ENCODE measurements at places on chromosomes 7 and 10. TPM values are rescaled to one million over a fixed set of nuclear protein-coding genes. Genes with fewer than 3 reads are reported as not detected.

DNA sequence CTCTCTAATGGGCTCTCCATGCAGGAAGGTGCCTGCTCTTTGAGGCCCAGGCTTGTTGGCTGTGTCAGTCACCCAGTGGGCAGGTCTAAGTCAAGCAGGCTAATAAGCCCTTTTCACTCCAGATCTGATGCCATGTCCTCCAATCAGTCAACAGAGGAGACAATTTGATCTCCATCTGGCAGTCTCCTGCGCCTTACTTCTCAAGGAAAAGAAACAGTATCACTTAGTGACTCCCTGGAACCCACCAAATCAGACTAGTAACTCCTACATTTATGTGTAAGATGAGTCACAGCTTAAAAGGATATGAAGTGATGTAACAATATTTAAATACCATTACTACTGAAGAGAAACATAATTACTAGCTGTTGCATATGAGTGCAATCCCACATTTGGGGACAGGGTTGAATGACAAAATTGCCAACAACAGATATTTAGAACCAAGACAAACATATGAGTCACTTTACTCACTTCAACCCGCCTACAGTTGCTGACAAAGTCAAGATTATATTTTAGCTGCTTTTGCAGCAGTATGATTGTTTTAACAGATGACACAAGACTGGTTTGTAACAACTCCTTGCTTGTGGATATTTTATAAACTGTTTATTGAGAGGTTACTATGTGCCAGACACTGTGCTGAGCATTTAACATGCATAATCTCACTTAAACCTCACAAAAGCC lies 72.1 kb downstream of the USP6NL start:
- H3K4me1 ChIP-seq = no peaks in the 10 kb centered on the region
- no peaks in the 10 kb centered on the region for H3K36me3 ChIP-seq
- H3K27ac ChIP-seq = no peak overlapping the region
- H3K4me3 ChIP-seq = no peak overlapping the region
- no peaks in the 10 kb centered on the region for H3K27me3 ChIP-seq
- DNase-seq = no peak

DNA sequence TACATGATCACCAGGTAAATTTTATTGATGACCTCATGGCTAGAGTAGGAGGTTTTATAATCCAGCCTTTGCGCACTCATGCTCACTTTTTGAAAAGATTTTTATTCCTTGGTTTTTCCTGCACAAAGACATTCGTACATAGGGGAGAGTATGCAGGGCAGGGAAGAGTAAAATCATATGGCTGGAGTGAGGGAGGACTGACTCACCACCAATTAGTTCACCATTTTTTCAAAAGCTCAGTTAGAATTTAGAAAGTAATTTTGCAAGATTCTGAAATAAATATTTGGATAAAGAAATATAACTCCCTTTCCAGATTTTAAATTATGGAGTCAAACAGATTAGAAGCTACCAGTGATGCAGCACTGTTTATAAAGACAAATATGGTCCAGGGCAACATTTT lies 111.9 kb downstream of the SEMA3D start:
- H3K27ac ChIP-seq = no peak overlapping the region
- no peak overlapping the region for H3K4me3 ChIP-seq
- no peaks in the 10 kb centered on the region for H3K36me3 ChIP-seq
- no peaks in the 10 kb centered on the region for H3K4me1 ChIP-seq

- no peaks in the 10 kb centered on the region for H3K27me3 ChIP-seq
- H3K4me3 ChIP-seq = no peak overlapping the region
- no peaks in the 10 kb centered on the region for H3K36me3 ChIP-seq
Observed at GRCh38 chr10:123119081-123119480, 16.7 kb upstream of the HMX3 start.

DNA sequence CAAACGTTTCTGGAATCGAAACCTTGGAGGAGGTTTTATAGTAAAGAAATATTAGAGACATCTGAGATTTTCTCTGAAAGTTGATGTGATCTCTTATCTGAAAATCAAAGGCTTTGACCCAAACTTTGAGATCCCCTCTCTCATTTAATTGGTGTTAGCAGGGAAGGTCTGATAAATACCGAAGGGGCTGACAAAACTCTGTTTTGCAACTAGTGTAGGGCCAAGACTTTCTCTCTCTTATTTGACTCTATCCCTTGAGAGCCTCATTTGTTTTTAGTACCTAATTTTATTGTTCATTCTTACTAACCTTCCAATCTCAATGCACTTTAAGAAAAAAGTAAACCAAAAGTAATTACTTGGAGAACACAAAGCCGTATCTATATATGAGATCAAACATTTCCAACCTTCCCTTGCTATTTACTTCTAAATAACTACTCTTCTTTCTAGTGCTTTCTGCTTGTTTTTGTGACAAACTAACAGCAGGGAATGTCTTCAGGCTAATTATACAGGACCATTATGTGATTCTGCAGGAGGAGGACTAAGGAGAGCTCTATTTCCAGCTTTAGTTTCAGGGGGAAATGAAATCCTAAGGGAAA lies 33.4 kb upstream of the NPVF start:
- no peak for DNase-seq
- peaks cover 14% of the 10 kb centered on the region for H3K4me1 ChIP-seq
- H3K27me3 ChIP-seq = no peaks in the 10 kb centered on the region
- peak overlapping the region; percentile 18 for H3K4me3 ChIP-seq
- H3K36me3 ChIP-seq = no peaks in the 10 kb centered on the region

GRCh38 chr10:3292636-3293035 lies 120.1 kb upstream of the PITRM1 start:
- H3K36me3 ChIP-seq = no peaks in the 10 kb centered on the region
- no peaks in the 10 kb centered on the region for H3K27me3 ChIP-seq
- H3K4me3 ChIP-seq = no peak overlapping the region
- peaks cover 11% of the 10 kb centered on the region for H3K4me1 ChIP-seq
- H3K27ac ChIP-seq = peak overlapping the region; percentile 86

GRCh38 chr10:128576336-128576735 lies 450.1 kb upstream of the MKI67 start:
- DNase-seq = no peak
- H3K4me3 ChIP-seq = no peak overlapping the region
- H3K4me1 ChIP-seq = no peaks in the 10 kb centered on the region

- no peaks in the 10 kb centered on the region for H3K27me3 ChIP-seq
- H3K4me1 ChIP-seq = no peaks in the 10 kb centered on the region
- no peaks in the 10 kb centered on the region for H3K36me3 ChIP-seq
- H3K27ac ChIP-seq = no peak overlapping the region
- no peak overlapping the region for H3K4me3 ChIP-seq
- no peak for DNase-seq
Observed at GRCh38 chr7:49530481-49530880, 243.0 kb upstream of the VWC2 start.

GRCh38 chr10:43692051-43692825 lies 43.6 kb upstream of the ZNF32 start:
- no peaks in the 10 kb centered on the region for H3K36me3 ChIP-seq
- no peak for DNase-seq
- H3K27ac ChIP-seq = no peak overlapping the region
- peaks cover 40% of the 10 kb centered on the region for H3K4me1 ChIP-seq
- no peak overlapping the region for H3K4me3 ChIP-seq
- H3K27me3 ChIP-seq = no peaks in the 10 kb centered on the region

DNA sequence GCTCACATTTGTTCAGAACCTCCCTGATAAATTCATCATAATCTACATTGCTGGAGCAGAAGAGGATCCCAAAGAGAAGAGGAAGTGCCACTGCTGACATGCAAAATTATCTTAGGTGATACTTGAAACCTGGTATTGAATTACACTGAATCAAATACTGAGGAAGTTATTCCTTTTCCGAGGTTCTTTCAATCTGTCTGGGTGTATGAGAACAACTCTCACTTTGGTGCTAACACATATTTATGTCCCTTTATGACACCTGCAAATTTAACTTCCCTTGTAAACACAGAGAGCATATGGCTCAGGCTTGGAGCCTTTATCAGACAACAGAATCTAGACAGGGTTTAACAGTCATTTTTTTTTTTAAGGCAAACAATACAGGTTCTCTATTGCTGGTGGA lies 131.4 kb downstream of the SRPK2 start:
- no peaks in the 10 kb centered on the region for H3K36me3 ChIP-seq
- H3K27ac ChIP-seq = no peak overlapping the region
- H3K4me3 ChIP-seq = no peak overlapping the region
- no peaks in the 10 kb centered on the region for H3K27me3 ChIP-seq
- DNase-seq = no peak

- no peaks in the 10 kb centered on the region for H3K27me3 ChIP-seq
- no peaks in the 10 kb centered on the region for H3K36me3 ChIP-seq
- no peak for DNase-seq
- H3K4me1 ChIP-seq = no peaks in the 10 kb centered on the region
- H3K4me3 ChIP-seq = no peak overlapping the region
- H3K27ac ChIP-seq = no peak overlapping the region
Observed at GRCh38 chr10:31207636-31208035, 111.4 kb upstream of the ZEB1 start.

GRCh38 chr7:152871678-152872060 lies 112.1 kb downstream of the ACTR3B start:
- H3K4me1 ChIP-seq = no peaks in the 10 kb centered on the region
- H3K27me3 ChIP-seq = no peaks in the 10 kb centered on the region
- H3K27ac ChIP-seq = no peak overlapping the region
- no peaks in the 10 kb centered on the region for H3K36me3 ChIP-seq
- DNase-seq = no peak

- H3K36me3 ChIP-seq = peaks cover 12% of the 10 kb centered on the region
- H3K27ac ChIP-seq = peak within 1 kb of the TSS; percentile 87
- no peak for DNase-seq
Observed at GRCh38 chr7:6636741-6637543, at the start of gene ZNF316. Gene ZNF316 (plus strand): TSS chr7:6637318. CDS start chr7:6642410, 5,092 bp downstream.

- peaks cover 7% of the 10 kb centered on the region for H3K36me3 ChIP-seq
- H3K4me1 ChIP-seq = peaks cover 53% of the 10 kb centered on the region
- H3K27ac ChIP-seq = no peak overlapping the region
- H3K4me3 ChIP-seq = no peak overlapping the region
- no peaks in the 10 kb centered on the region for H3K27me3 ChIP-seq
Observed at GRCh38 chr7:100892364-100893317, 3.0 kb downstream of the ACHE start.

GRCh38 chr7:135178364-135178763 lies 7.9 kb upstream of the CYREN start:
- H3K4me1 ChIP-seq = no peaks in the 10 kb centered on the region
- peaks cover 23% of the 10 kb centered on the region for H3K36me3 ChIP-seq
- H3K27me3 ChIP-seq = no peaks in the 10 kb centered on the region
- H3K4me3 ChIP-seq = no peak overlapping the region
- no peak overlapping the region for H3K27ac ChIP-seq
- no peak for DNase-seq

DNA sequence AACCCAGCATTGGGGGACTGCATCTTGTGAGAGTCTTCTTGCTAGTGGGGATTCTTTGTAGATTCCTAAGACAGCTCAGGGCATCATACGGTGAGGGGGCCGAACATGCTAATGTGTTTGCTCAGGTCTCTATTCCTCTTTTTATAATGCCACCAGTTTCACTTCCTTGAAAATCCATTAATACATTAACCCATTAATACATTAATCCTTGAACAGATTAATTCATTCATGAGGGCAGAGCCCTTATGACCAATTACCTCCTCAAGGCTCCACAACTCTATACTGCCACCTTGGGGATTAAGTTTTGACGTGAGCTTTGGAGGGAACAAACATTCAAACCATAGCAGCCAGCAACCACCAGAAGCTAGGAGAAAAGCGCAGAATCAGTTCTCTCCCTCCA lies 67.2 kb upstream of the POT1 start:
- no peak for DNase-seq
- no peak overlapping the region for H3K4me3 ChIP-seq
- H3K4me1 ChIP-seq = no peaks in the 10 kb centered on the region
- no peaks in the 10 kb centered on the region for H3K27me3 ChIP-seq
- H3K27ac ChIP-seq = no peak overlapping the region

DNA sequence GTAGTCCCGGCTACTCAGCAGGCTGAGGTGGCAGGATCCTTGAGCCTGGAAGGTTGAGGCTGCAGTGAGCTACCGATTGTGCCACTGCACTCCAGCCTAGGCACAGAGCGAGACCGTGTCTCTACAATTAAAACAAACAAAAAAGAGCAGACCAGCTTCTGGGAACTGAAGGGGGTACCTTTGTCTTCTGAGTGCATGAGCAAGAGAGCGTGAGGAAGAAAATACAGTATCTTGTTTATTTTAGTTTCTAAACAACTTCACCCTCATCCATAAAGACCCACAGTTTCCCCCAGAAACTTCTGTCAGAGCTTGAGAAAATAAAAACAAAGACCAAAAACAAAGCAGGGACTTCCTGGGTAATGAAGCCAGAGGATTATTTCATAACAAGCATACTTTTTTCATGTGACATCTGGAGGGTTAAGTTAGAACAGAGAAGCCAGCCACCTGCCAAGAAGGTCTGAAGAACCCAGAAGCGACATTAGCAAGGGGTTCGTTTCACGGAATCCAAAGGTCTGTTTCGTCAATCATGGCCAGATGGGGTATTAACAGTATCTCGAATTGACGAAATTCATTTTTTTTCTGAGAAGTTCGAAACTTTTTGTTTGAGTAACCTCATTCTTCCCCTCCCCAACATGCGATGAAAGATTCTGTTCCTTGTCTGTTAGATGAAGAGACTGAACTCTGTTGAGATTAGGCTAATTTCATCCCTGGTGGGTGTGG lies 10.2 kb upstream of the IL2RA start:
- no peak for DNase-seq
- no peak overlapping the region for H3K4me3 ChIP-seq
- H3K36me3 ChIP-seq = no peaks in the 10 kb centered on the region
- H3K4me1 ChIP-seq = no peaks in the 10 kb centered on the region

DNA sequence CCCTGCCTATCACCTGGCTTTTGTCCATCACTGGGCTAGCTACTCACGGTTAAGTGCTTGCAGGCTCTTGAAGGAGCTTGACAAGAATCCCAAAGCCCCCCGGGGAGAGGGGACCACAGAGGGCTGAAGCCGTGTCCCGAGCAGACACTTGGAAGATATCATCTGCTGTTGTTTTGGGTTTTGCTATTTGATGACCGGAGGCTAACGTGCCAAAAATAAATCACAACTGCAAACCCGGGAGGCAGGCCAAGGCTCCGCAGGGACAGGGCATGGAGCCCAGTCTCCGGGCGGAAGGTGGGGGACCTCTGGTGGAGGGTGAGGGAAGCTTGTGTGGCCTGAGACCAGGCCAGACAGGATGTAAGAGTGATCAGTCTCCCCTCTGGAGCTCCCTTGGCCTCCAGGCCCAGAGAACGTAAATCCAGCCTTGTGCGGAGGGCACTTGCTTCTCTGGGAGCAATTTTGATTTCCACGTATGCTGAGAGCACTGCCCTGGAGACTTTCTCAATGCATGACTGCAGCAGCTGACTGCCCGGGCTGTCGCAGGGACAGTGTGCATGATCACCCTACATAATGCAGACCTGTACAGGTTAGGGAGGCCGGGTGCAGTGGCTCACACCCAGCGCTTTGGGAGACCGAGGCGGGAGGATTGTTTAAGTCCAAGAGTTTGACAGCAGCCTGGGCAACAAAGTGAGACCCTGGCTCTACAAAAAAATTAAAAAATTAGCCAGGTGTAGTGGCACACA lies at the start of gene PHKG1:
TSS of gene PHKG1 (minus strand) at position 164 of the 743 bp plus-strand sequence. CDS start 4,011 bp downstream, outside the sequence.
- no peaks in the 10 kb centered on the region for H3K36me3 ChIP-seq
- no peak for DNase-seq
- no peaks in the 10 kb centered on the region for H3K27me3 ChIP-seq
- H3K4me3 ChIP-seq = peak within 1 kb of the TSS; percentile 27

PLXDC2 gene
- 51.3 TPM for total RNA-seq

ATP5MK gene
- total RNA-seq = 180 TPM

ANXA8 gene
- total RNA-seq = 135 TPM

C10orf67 gene
- total RNA-seq = not detected

HOXA2 gene
- total RNA-seq = 2.0 TPM

UBE2D4 gene
- total RNA-seq = 25.5 TPM

STAG3 gene
- total RNA-seq = not detected

EPHB6 gene
- 68.3 TPM for total RNA-seq

TUBAL3 gene
- not detected for total RNA-seq

ACTR1A gene
- 74.2 TPM for total RNA-seq

TMEM140 gene
- 20.4 TPM for total RNA-seq

All from vagina (tissue), 2 donors.